Stimulated activated CD8-positive, alpha-beta memory T cell treated with anti-CD3 and anti-CD28 coated beads, Interleukin-2, amount 100 ng/mL, for 48 hours (primary cell): ENCODE measurements at places on chromosomes 16 and 17.

DNA sequence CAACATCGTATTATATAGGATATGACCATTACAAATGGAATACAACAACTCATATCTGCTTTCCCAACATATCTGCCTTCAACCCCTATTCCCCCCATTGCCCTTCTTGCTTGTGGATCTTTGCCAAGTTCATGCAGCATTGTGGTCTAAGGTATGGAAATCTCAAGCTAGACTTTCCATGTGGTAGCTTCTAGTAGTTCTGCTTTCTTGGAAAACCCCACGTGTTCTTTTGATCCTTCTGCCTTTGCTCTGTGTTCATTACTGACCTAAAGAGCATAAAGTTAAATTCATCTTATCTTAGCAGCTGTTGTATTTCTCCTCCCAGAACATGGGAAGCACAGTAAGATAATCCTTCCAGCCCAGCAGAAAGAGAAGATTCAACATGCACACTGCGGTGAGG lies 202.0 kb upstream of the SALL1 start:
- no peak for DNase-seq

DNA sequence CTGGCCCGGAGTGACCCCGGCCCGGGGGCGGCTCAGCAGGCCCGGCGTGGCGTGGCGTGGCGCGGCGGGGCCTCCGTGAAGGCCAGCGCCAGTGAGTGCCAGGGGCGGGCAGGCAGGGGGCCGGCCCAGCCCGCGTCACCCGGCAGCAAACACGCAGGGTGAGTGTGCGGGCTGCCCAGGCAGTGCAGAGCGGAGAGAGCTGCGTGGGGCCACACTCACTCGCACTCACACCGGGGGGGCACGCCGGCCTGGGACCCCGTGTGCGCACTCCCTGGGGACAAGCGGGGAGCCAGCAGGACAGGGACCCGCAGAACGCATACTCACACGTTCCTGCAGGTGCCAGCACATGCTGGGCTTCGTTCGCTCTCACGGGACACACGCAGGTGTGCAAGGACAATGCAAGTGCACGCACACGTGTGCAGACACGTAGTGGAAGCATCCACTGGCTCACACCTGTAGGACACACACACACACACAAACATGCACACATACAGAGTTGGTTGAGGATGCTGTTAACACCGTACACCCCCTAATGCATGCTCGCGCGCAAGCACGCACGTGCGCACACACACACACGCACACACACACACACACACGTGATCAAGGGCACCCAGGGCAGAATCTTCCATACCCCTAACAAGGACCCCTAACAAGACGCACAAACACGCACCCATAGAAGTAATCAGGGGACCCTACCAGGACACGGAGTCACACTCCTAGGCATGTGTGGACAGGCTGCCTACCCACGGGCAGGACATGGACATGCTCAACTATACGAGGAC lies 7.7 kb downstream of the USP6 start:
- no peak for DNase-seq

DNA sequence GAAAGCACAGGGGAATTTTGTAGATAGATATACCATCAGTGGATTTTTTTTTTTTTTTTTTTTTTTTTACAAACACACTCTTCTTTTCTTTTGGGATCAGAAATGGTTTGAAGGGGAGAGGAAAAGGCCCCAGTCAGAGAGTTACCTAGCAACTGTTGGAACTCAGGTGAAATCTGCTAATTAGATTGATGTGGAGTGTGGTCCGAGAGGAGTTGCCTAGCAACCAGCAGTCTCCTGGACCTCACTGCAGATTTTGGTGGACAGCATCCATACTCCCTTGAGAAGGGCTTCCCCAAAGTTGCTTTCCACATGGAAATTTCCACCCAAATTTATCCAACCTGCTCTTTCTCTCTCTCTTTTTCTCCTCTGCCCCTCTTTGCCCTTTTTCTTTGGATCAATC lies 165.4 kb downstream of the UTP18 start:
- no peak for DNase-seq

DNA sequence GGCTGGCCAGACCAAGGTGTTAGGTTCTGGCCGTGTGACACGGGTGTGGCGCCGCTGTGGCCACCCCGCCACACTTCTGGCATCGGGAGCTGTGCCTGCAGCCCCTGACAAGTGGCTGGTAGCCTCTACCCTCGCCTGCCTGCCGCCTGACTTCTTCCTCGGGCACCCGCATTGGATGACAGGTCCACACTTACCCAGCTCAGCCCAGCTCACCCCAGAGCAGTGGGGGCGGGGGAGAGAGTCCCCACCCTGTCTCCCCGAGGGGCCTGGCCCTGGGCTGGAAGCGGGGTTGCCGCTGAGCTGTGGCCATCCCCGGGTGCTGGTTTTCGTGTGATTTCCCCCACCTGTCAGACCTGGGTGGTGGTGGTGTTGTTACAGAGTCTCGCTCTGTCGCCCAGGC lies 53.9 kb upstream of the ACSF3 start:
- no peak for DNase-seq

- DNase-seq, result no peak
Observed at GRCh38 chr17:55155856-55156560, 108.8 kb upstream of the HLF start.

DNA sequence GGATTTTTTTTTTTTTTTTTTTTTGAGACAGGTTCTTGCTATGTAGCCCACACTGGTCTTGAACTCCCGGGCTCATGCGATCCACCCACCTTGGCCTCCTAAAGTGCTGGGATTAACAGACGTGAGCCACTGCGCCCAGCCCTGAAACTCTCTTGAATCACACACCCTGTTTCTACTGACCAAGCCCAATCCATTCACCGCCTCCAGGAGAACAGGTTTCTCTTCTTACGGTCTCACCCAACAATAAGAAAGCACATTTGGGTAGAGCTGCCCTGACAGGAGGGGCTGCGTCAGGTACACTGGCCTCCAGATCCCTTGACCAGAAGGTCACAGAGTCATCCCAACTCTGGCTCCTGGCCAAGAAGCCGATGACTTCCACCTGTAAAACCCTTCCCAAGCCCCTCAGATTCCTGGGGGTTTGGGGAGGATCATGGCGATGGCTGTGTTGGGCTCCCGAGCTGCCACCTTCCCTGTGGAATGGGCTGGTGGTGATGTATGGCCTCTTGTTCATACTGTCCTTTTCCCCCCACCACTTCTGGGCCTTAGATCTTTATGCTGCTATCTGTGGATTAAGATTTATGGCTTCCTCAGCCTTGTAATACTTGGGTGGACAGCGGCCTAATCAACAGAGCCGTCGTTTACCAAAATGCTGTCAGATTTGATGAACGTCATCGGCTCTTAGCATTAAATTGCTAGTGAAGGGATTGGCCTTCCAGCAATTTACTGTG lies 89.1 kb downstream of the KATNIP start:
- no peak for DNase-seq

- DNase-seq, result no peak
Observed at GRCh38 chr16:803754-804080, 3.2 kb upstream of the GNG13 start.

- DNase-seq, result no peak
Observed at GRCh38 chr17:75498039-75498725, 17.2 kb downstream of the CASKIN2 start.

- no peak for DNase-seq
Observed at GRCh38 chr17:77848257-77848656, 110.2 kb upstream of the TNRC6C start.

DNA sequence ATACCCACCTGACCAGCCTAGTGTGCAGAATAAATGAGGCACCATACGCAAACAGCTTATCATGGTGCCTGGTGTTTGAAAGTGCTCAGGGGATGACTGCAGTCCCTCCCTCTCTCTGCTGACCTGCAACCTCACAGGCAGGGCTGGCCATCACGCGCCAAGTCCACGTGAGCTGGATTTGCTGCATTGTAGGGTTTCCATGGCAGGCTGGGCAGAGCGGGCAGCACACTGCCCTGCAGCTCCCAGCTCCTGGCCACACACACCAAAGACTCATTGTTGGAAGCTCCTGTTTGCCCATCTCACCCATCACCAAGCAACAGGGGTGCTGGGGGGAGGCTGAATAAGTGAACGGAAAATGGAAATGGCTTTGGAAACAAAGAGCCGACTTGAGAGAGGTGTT lies 81.8 kb downstream of the IRX3 start:
- no peak for DNase-seq

- no peak for DNase-seq
Observed at GRCh38 chr17:56203430-56203829, 50.2 kb downstream of the ANKFN1 start.

DNA sequence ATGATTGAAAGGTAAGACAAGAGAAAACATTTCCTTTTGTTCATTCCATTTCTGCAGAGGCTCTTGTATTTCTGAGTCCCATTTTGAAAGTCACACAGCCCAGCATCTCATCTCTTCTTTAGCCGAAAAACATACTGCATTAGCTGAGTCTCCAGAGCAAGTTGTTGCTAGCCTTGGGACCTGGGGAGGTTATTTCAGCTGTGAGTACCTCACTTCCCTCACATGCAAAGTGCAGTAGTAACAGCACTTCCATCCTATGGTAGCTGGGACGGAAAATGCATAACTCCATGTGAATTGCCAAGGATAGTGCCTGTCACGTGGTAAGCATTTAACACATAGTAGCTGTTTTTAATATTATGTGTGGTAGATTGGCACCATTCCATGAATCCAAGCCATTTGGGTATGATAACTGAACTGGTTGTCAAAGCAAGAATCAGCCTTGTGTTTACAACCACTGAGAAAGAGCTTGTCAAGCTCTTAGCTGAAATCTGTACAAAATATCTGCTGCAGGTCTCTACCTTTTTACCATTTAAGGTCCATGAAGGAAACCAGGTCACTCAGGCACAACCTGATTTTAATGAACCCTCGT lies 345.7 kb downstream of the CDH13 start:
- no peak for DNase-seq

DNA sequence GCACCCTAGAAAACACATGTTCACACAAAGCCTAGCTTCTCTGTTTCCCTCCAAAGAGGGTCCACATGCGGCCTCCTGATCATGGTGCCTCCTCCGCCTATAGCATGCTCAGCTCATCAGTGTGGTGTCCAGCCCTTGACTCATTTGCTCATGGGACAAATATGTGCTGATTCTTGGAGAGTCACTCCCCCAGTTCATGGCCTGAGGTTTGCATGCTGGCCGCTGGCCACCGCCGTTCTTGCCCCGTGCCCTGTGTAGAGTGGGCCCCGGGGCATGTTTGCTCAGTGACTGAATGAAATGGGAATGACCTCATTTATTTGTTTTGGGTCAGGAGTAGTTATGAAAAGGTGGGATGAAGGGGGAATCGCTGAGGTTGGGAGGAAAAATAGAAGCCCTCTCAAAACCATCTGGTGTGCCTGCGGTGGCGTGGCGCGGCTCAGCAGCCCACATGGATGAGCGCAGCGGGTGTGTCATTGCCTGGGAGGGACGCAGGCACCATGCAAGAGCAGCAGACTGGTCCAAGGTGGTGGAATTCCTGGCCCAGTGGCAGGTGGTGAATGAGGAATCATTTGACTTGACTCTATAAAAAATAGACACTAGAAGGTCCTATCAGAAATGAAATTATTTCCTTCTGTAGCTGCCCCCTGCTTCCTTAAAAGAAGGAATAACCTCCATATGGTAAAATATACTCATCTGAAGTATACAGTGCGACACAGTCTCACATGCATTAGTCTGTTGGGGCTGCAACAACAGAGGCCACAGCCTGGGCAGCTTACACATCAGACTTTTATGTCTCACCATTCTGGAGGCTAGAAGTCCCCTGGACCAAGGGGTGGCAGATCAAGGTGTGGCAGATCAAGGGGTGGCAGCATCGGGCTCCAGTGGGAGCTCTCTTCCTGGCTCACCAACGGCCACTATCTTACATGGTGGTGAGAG lies 31.7 kb downstream of the CRISPLD2 start:
- no peak for DNase-seq

DNA sequence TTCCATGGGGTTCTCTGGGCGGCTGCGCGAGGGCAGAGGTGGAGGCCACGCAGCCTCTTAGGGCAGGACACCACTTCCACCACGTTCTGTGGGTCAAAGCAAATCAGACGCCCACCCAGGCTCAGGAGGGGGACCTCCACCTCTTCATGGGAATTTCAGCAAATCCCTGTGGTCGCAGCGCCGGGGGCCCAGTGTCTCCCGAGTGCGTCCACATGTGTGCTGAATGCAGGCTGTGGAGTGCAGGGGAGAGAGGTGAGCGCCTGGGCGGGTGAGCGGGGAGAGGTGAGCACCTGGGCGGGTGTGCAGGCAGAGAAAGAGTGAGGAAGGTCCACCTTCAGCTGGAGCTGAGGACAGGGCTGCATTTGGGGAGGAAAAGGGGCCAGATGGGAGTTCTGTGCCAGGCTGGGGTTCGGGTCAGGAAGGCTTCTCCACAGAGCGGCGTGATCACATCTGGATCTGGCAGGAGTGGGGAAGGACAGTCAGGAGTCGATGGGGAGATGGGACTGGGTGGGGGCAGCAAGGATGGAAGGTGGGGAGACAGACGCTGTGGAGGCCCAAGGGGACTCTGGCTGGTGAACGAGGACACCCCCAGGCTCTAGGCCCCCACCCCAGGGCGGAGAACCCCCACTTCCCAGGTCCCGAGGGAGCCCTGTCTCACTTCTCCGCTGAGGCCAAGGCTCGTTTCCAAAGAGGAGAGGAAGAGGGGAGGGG lies 36.8 kb upstream of the CBFA2T3 start:
- DNase-seq, result no peak

DNA sequence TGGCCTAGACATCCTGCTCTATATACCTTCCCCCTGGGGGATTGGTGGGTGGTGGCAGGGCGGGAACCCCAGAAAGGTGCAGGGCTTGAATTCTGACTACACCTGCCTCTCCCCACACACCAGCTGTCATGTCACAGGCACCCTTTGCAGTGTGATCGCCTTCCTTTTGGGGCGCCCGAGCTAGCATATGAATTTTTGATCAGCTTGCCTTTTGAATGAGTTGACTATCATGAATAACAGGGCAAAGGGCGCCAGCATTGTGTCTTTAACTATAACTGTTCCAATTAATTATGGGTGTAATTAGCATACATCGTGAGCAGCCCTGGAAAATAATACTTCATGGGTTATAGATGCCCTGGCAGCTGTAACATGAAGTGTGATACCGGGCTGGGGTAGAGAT lies 72.7 kb downstream of the CYLD start:
- no peak for DNase-seq

- no peak for DNase-seq
Observed at GRCh38 chr17:75571197-75571884, 16.3 kb upstream of the MYO15B start.
